AG08395 (cell line): ENCODE measurements at places on chromosomes 5 and 9.

DNA sequence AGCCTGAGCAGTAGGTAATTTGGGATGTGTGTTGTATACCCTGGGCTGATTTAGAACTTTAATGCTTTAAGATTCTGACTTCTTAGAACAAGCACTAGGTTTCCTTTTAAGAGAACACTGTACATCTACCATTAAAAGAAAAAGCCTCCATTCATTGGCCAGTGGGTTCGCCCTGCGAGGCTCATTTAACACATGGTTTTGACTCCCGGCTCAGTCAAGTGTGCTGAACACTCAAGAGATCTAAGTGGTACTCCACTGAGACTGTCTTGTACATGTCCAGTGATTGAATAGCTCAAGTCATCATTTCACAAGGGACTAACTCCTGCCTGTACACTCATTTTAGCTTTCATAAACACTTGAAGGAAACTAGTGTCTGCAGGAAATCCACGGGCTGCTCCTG is 3.9 kb downstream of the FUBP3 start:
- no peak for DNase-seq

GRCh38 chr9:90112788-90113187 is 508.0 kb downstream of the GADD45G start:
- DNase-seq = peak; percentile 23

DNA sequence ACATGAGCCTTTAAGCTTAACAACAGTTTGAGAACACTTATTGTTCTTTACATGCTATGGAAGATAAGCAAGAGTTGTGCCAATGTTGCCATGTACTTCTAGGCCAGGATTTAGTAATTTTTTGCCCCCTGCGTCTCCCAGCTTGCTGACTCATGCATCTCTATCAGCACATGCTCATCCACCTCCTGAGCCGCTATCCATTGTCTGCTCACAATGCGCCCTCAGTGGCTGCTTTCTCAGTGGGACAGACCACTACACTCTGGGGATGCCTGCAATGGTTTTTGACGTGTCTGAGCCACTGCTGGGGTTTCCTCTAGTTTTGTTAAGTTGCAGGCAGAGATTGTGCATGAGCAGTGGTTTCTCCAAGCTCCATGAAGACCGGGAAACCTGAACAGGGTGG is 50.9 kb upstream of the PHF2 start:
- no peak for DNase-seq

GRCh38 chr9:132447346-132447745 is 37.3 kb downstream of the CFAP77 start:
- DNase-seq = no peak

- DNase-seq = no peak
Observed at GRCh38 chr9:18228101-18228500, 245.9 kb upstream of the ADAMTSL1 start.

GRCh38 chr5:3006961-3007551 is 255.6 kb upstream of the IRX2 start:
- no peak for DNase-seq

- DNase-seq = no peak
Observed at GRCh38 chr5:171614511-171614910, 171.1 kb upstream of the SMIM23 start.

DNA sequence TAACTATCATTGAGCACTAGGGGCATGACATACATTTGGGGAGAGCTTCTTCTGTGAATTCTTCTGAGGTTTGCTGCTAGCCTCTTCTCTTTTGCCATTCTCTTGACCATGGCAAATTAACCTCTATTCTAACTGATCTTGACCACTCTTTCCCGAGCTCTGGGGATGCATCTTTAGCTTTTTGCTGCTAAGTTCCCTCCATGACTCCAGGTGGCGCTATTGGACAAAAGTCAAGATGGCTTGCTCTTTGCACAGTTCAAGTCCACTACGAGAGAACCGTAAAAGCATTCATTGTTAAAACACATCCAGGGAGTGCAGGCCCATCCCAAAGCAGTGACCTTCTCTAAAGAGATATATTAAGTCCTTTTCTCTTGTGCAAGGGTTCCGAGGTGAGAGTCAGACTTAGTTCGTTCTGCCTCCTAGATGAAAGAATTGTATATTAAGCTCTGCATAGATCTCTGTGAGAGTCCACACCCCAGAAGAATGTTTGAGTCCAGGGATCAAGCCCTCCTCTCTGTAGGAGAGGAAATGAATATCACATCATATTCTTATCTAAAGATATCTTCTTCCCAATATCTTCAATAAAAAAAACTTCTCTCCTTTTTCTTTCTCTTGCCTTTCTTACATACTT is 1152.9 kb upstream of the CDH6 start:
- DNase-seq = peak; percentile 1

- DNase-seq = no peak
Observed at GRCh38 chr5:93577854-93578812, 2.9 kb downstream of the NR2F1-AS1 start.

GRCh38 chr5:52491818-52492217 is 295.9 kb upstream of the ITGA1 start:
- no peak for DNase-seq

- DNase-seq = peak; percentile 10
Observed at GRCh38 chr9:75197561-75197960, 109.2 kb downstream of the OSTF1 start.

DNA sequence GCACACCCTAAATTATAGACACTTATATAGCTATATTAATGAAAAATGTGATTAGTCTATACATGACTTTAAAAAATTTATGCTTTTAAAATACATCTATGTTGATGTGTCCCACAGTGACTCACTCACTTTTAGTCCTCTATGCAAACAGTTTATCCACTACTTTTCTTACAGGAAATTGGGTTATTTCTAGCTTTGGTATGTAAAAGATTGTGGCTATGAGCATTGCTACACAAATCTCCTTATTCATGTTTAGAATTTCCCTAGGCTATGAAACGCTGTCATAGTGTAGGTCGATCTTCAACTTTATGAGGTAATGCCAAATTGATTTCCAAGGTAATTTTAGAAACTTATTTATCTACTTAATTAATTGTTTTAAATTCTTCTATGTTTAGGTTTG is 687.4 kb downstream of the PRR16 start:
- DNase-seq = no peak

DNA sequence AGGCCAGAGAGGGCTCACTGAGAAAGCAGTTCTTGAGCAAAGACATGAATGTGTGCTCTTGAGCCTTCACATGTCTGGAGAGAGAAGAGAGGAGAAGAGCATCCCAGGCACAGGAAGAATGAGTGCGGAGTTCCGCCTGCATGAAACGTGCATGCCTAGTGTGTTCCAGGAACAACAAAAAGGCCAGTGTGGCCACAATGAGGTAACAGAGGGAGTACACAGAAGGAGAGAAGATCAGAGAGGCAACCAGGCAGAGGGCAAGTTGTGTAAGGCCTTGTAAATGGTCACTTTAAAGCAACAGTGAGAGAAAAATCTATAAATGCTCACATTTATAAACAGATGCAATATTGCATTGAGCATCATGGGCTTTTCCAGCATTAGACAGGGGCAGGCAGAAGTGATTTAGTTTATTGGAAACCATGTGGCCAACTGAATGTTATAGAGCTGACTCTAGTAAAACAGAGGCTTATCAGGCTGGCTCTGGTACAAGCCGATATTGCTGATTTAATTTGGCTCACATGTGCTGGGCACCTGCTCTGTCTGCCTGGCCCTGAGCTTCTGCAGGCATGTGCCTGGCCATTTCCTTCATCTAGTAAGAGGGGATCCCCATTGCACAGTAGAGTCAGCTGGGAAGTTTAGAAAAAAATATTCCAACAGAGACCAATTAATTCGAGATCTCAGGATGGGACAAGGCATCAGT is 185.3 kb downstream of the SAXO1 start:
- DNase-seq = no peak

DNA sequence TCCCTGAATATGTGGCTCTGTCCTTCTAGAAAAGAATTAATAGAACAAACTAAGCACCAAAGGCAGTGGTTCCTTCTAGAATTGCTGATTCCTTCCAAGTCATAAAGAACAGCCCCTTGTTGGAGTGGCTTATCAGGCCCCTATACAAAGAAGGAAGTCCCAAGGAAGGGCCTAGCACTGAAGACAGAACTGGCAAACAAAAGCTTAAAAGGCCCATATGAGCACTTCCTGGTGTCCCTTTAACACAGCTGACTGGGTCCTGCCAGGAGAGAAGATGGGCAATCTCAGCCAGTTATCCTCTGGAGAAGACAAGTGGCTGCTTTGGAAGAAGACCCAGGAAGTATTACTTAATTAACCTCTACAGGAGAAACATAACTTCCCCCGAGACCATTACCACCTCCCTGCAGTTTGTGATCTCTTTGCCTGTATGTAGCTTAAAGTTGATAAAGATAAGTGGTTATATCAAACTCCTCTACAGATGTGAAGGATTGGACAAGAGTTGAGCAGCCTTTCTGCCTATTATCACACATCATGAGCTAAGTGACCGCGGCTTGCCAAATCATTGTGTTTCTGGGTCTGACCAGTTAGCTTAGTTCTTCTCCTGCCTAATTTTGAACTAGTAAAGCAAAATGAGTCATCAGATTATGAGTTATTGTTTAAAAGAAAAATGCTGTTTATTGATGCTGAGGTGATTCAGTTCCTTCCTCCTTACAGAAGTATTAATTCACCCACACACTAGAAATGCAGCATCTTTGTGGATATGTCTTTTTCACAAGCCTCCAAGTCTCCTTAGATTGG is 13.3 kb upstream of the STING1 start:
- peak; percentile 3 for DNase-seq

DNA sequence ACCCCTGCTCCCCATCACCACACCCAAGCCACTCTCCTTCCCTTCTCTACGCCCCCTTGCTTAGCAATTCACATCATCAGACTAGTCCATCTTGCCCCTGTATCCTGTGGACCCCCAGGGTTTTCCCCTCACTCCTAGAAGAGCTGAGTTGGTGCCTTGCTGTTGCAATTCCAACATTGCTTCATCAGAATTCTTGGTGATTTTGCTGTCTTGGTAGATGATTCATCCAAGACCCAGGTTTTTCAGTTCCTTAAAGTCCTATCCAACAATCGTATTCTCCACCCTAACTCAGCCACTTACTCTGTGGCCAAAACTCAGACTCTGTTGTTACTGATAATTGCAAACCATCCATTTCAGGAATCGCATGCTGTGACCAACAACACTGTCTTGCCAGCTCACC is 21.4 kb upstream of the CCNJL start:
- DNase-seq = peak; percentile 53

- peak; percentile 22 for DNase-seq
Observed at GRCh38 chr5:32017692-32018367, 156.3 kb downstream of the GOLPH3 start.

DNA sequence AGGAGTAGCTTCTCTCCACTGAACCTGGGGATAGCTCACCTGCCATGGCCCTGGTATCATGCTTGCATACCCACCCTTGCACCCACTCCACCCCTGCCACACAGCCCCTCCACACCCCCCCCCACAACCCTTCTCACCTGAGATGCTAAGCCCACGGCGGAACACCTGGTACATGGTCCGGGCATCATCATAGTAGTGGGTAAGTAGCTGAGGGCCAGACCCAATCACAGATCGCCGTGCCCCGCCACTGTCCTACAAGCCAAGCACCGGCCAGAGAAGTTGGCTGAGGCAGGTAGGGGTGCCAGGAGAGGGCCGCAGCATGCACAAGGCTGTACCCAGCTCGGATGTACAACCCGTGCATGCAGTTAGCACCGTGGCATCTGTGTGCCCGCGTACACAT is 20.7 kb downstream of the ACSL6 start:
- no peak for DNase-seq

GRCh38 chr9:137777761-137778160 is 99.8 kb upstream of the CACNA1B start:
- DNase-seq = no peak

DNA sequence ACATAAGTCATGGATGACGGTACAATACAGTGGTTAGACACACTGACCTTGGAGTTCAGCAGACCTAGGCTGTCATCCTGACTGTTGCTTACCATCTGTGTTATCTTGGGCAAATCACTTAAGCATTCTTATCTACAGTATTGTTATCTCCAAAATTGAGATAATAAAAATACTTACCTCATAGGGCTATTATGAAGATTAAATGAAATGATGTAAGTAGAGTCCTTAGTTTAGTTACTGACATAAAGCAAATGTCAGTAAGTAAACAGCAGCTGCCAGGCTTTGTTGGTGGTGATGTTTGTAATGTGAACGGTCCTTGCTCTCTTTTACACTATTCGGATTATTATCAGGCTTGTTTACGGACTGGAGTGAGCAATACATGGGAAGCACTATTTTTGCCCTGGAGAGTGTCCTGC is 107.3 kb upstream of the DPYSL3 start:
- no peak for DNase-seq

DNA sequence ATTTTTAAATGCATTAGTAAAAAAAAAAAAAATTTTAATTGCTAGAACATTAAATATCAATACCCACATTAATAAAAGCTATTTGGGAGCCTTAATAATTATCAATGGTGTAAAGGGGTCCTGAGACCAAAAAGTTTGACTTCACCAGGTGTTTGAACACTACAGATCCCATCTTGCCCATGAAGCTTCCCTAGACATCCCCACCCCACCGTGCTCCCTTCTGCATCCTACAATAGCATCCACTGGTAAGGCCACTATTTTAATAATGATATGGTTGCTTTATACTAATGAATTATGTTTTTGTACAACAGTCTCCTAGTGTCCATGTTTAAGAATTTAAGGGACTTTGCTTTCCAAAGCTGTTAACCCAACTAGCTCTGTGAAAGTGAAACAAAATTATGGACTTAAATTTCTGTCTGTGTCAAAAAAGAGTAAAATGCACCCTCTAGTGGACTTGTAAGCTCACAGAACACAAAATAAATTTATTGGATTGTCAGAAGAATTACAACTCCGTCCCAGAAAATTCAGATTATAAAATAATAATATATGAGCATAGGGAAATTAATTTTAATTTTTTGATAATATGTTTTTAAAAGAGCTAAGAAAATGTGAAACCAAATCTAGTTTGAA is 76.0 kb downstream of the ARL15 start:
- DNase-seq = peak; percentile 54

DNA sequence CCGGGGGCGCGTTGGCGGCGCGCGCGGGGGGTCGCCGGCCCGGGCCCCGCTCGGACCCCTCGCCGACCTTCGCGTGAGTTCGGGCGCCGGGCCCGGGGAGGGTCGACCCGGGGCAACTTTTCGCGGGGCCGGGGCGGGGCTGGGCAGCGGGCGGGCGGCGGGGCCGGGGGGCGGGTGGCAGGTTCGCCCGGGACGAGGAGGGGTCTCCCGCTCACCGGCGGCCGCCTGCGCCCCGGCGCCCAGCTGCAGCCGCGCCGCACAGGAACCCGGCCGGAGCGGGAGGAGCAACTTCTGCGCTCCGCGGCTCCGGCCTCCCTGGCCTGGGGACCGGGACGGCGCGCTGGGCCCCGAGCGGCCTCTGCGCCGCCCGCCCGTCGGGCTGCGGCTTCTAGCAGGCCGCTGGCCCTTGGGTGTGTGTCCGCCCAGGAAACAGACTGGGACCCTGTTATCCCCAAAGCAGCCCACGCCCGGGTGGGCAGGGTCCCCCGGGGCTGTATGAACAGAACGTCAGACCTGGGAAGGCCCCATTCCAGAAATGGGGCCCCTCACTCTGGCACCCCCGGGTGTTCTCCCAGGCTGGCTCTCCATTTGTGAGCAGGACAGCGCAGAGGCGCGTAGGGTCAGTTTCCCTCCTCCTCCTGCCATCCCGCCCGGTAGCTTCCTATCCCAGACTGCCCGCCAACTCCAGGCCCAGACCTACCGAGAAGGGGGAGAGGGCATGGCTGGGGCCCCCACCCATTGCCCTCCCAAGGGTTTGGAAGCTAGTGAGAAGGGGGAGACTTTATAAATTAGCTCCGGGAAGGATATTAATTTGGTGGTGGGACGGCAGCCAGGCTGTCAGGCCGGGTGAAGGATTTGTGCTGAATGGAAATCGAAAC is 708 bp downstream of the RXRA start:
- no peak for DNase-seq

- peak; percentile 90 for DNase-seq
Observed at GRCh38 chr5:132829742-132830435, 558 bp downstream of the SHROOM1 start.

GRCh38 chr5:137075163-137075970 is 423.8 kb downstream of the SPOCK1 start:
- peak; percentile 35 for DNase-seq
